ENCODE measurements at places on chromosomes 12 and 14. TPM values are rescaled to one million over a fixed set of nuclear protein-coding genes. Genes with fewer than 3 reads are reported as not detected.

GRCh38 chr12:102120886-102121285 lies 903 bp downstream of the PARPBP start:
- no peak for DNase-seq

The SLC6A12 gene
- total RNA-seq: 0.41 TPM

DNA sequence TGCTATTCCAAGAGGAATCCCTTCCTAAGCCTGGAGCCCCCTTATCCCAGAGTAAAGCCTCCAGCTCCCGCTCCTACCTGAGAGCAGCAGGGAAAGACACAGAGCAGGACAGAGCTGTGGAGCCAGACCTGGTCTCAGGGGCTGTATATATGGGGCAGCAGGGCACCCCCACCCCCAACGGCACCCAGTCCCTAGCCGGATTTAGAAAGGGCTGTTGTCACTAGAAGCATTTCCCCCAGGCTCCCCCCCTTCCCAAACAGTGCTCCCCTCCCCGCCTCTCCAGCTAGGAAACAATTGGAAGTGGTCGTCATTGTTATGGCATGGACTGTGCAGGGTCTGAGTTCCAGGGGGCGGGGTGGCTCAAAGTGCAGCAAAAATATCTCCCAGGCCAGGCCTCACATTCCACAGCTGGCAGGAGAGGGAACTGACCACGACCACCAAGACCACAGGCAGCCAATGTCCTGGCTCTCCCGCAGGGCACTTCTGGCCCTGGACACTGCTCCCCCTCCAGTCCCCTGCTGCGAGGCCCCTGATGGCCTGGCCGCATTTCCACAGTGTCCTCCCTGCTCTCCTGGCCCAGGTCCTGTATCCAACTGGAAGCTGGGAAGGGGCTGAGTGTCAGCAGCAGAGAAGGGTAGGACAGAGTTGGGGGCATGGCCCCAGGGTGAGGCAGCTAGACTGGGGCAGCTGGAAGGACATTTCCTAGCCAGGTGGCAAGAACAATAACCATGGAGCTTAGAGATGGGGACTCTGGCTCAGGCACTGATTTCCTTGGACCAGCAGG lies at the start of gene MYH7:
Gene MYH7, minus strand, starts transcription at position 118 of the 784 bp plus-strand sequence. CDS start 1,928 bp downstream, outside the sequence.
- DNase-seq: no peak

DNA sequence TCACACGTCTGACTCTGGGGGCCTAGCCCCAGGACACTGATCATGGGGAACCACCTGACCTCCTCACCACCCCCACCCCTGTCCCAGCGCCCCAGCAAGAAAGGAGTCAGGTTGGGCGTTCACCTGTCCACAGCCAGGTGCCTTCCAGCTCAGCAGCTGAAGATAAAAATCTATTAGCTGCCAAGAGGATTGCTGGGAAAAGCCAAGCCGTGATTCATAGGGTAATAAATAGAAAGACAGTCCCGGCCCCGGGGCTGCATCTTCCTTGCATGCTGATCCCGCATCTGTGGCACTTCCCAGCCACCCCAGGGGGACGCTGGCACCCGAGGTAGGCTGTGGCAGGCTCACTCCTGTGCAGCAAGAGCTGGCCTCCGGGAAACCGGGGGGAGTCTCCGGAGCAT lies 70.2 kb upstream of the NCOR2 start:
- no peak for DNase-seq

GRCh38 chr14:31781578-31781977 lies 220.4 kb downstream of the NUBPL start:
- no peak for DNase-seq

DNA sequence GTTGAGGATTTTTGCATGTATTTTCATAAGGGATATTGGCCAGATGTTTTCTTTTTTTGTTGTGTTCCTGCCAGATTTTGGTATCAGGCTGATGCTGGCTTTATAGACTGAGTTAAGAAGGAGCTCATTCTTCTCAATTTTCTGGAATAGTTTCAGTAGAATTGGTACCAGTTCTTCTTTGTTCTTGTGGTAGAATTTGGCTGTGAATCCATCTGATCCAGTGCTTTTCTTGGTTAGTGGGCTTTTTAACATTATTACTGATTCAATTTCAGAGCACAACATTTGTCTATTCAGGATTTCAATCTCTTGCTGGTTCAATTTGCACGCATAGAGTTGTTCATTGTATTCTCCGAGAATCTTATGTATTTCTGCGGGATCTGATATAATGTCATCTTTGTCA lies 136.5 kb upstream of the FOXG1 start:
- no peak for DNase-seq

The PMEL gene
- 0.65 TPM for total RNA-seq

DNA sequence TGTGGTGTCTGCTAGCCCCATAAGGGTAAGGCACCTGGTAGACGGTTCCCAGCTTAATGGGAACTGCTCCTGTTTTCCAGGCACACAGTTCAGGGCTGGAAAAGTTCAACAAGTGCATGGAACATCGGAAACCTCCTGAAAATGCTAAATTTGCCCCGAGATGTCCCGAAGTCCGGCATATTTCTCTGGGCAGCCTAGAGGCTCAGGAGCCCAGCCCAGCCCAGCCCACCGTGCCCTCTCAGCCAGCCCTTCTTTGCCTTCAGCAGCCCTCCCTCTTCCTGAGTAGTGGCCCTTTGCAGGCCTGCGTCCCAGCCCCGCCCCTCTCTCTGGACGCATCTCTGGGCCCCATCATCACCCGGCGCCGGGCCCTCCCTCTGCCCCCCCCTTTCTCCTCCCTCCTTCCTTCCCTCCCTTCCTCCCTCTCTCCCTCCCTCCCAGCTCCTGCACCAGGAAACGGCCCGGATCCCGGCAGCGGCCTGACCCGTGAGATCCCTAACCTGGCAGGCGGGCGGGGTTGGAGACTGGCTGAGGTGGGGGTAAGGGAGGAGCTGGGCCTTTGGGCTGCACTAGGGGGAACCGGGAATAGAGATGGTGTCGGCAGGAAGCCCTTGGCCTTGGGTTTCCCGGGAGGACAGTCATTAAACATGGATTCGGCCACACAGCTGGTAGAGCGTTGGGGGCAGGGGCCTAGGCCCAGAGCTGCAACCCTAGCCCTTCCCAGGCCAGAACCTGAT lies at the start of gene BCL2L2:
Gene BCL2L2, plus strand, starts transcription at position 422 of the 734 bp plus-strand sequence. CDS start 935 bp downstream, outside the sequence.
- DNase-seq: peak; percentile 95

GRCh38 chr12:52901715-52902541 lies 2.9 kb downstream of the KRT8 start:
- no peak for DNase-seq

The SYCP3 gene
- not detected for total RNA-seq

DNA sequence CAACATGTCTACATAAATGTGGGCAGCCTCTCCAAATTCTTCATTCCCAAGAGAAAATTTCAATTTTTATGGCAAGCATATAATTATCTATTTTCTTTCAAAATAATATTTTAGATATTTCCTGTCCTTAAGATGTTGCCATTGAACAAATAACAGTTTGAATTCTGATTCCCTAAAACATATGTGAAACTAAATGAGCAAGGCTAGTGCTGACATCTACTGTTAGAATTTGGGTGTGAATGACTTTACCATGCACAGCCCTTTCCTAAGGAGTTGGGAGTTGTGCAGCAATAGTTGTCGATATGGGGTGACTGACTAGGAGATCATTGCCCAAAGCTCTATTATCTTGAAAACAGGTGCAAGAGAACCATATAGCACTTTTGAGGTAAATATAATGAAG lies 108.2 kb upstream of the SLC38A4 start:
- DNase-seq: no peak

- no peak for DNase-seq
Measured at GRCh38 chr14:73712540-73713180, 1.5 kb downstream of the PNMA1 start.

The SERPINA6 gene
- total RNA-seq: not detected

DNA sequence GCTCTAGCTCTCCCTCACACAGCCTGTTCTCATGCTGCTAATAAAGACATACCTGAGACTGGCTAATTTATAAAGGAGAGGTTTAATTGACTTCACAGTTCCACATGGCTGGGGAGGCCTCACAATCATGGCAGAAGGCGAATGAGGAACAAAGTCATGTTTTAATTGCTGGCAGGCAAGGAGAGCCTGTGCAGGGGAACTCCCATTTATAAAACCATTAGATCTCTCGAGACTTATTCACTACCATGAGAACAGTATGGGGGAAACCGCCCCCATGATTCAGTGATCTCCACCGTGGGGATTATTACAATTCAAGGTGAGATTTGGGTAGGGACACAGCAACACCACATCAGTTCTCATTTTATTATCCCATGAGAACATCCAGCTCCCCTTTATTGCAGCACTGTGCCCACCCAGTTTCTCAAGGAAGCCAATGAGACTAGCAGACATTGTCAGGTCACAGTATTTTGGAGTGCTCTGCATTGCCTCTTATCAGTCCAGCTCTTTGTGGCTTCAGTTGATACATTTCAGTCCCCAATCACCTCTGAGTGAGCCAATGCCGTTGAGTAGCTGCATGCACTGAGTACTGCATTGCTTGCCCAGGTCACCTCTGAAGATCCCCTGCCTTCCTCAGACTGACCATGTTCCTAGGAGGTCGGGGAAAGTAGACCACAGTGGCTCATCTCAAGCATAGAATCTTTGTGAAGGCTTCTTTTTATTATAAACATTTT lies 131.2 kb downstream of the CRADD start:
- no peak for DNase-seq

The RDH5 gene
- 29.5 TPM for total RNA-seq

The KRT85 gene
- not detected for total RNA-seq

DNA sequence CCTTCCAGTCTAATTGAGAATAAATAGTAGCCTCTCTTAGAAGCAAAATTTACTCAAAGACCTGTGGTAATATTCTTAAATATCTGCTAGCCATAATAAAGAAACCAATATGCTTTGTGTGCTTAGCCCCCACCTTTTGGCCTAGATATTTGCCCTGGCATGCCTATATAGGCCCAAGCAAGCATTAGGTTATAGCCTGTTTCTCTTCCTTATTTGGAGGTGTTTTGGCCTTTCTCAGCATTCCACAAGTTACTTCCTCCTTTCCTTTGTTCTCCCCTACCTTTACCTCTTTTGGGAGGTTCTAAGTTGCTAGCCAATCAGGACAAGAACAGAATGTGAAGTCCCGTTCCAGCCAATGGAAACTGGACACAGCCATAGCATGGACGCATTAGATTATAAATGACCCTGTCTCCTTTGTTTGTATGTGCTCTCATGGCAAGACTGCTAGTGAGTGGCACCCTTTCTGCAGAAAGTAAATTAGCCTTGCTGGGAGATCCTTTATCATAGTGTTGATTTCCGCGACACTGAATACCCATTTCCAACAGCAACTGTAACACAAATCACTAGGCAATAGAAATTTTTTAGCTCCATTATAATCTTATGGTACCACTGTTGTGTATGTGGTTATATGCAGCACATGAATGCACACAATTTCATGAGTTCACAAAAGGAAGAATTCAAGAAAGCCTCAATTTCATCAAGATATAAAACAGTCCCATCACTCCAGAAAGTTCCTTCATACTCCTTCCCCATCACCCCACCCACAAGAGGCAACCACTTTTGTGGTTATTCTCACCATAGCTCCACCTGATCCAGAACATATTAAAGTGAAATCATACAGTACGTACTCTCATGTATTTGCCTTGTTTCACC lies 37.6 kb downstream of the CEP83 start:
- DNase-seq: no peak

DNA sequence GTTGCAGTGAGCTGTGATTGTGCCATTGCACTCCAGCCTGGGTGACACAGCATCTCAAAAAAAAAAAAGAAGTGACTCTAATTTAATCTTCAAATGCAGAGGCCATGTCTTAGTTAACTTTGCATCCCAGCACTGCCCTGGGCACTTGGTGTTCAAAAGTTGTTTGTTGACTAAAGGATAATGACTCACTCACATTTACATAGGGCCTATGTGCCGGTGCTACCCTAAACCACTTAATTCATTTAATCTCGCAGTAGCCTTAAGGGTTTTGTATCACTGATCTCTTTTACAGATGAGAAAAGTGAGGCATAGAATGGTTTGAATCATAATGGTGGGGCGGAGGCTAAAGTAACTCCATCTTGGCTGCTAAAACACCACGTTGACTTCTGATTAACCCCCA lies 23.7 kb downstream of the MFAP5 start:
- DNase-seq: no peak

- DNase-seq: no peak
Measured at GRCh38 chr12:51647647-51648046, 56.6 kb downstream of the SCN8A start.

- DNase-seq: no peak
Measured at GRCh38 chr12:96054244-96054610, 18.8 kb upstream of the LTA4H start.

The WSCD2 gene
- total RNA-seq: 0.44 TPM

Data from left cardiac atrium (tissue), 4 donors.